ENCODE measurements at places on chromosomes 3 and 15.

DNA sequence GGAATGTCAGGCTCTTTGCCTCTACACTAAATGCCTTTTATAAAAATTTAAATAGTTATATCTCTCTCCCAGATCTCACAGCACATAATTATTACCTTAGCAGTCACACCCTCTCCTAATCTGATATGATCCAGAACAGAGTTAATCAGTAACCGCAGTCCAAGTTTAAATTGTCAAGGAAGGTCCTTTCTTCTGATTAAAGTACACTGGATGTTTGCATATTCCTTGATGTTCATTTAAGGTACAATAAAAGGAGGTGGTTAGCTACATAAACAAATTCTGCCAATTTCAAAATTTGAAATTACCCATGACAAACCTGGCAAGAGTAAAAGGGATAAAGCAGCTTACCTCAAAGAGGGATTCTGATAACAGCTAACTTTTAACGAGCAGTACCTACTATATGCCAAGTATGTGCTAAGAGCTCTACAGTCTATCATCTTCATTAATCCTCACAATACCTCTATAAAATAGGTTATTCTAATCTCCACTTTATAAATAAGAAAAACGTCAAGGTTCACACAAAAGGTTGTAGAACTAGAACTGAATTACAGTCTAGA is 4.3 kb downstream of the GOLIM4 start:
- no peak for DNase-seq

GRCh38 chr3:60316121-60316797 is 935.0 kb downstream of the FHIT start:
- DNase-seq = no peak

DNA sequence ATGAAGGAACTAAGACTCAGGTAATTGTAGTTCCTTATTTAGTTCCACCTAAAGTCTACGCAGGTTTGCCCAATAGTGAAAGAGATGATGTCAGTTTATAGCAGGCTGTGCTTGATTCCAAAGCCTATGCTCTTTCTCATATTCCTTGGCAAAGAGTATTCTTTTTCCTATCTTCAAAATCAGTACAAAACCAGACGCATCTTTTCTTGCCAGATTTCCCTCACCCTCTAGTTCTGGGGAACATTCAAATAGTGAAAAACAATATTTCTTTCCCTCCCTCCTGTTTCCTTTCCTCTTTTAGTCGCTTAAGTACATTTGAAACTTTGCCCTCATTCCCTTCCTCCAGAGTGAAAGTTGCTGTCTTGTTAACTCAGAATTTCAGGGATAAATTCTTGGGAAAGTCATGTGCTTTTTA is 134.6 kb upstream of the PDZRN3 start:
- DNase-seq = no peak

- DNase-seq = no peak
Observed at GRCh38 chr3:58724336-58724735, 57.8 kb upstream of the FAM3D start.

DNA sequence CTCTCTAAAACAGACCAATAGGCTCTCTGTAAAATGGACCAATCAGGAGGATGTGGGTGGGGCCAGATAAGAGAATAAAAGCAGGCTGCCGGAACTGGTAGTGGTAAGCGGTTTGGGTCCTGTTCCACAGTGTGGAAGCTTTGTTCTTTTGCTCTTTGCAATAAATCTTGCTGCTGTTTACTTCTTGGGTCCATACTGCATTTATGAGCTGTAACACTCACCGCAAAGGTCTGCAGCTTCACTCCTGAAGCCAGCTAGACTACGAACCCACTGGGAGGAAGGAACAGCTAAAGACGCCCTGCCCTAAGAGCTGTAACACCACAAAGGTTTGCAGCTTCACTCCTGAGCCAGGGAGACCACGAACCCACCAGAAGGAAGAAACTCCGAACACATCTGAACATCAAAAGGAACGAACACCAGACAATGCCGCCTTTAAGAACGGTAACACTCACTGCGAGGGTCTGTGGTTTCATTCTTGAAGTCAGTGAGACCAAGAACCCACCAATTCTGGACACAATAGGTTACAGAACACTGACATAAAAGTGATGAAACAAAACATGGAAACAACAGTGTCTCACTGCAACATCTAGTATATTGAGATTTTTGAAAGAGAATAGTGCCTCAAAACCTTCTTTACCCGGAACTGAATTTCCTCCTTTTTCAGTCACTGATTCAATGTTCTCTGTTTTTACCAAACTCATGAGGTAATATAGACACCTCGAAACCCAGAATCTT is 28.8 kb upstream of the PLSCR2 start:
- DNase-seq = no peak

DNA sequence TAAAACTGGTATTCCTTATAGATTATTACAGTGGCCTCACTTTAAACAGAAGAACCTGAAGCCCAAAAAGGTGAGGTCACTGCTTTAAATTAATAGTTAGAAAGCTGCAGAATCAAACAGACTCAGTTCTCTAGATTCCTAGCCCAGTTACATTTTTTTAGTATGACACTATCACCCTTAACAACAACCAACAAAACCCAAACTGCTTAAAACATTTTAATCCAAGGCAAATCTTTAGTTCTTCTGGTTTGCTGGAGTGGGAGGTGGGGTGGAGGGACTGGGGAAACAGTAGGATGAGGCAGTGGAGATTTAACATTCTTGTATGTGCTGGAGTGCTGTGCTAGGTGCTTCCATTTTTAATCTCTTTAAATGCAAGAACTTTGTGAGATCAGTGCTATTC is 631.6 kb upstream of the KCNMB2 start:
- no peak for DNase-seq

DNA sequence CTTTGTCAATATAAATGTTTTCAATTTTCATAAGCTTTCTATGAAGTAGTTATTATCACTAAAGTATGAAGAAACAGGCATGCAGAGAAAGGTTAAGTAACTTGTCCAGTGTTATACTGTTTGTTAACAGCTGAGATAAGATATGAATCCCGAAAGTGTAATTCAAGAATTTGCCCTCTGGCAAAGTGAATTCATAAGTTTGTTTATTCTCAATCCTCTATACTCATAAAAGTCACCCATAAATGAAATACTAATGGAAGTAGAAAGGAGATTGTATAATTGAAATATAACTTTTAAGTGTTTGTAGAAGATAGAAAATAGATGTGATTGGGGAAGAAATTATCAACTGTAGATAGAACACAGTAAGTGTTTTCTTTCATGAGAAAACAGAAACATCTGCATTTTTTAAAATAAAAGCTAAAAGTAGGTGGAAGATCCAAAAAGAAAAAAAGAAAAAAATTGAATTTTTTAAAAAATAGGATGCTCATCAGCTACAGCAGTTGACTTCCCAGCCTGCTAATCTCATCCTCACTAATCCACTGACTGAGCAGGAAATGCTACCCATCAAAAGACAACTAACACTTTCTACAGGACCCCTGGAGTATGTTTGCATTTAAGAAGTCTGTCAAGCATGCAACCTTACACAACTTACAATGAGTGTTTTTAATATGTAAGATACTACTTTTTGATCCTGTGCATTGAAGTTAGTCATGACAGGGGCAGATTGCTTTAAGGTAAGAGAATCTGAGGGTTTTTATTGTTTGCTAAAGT is 878.1 kb downstream of the SI start:
- DNase-seq = no peak

- DNase-seq = no peak
Observed at GRCh38 chr3:155296413-155296812, 2.9 kb upstream of the STRIT1 start.

DNA sequence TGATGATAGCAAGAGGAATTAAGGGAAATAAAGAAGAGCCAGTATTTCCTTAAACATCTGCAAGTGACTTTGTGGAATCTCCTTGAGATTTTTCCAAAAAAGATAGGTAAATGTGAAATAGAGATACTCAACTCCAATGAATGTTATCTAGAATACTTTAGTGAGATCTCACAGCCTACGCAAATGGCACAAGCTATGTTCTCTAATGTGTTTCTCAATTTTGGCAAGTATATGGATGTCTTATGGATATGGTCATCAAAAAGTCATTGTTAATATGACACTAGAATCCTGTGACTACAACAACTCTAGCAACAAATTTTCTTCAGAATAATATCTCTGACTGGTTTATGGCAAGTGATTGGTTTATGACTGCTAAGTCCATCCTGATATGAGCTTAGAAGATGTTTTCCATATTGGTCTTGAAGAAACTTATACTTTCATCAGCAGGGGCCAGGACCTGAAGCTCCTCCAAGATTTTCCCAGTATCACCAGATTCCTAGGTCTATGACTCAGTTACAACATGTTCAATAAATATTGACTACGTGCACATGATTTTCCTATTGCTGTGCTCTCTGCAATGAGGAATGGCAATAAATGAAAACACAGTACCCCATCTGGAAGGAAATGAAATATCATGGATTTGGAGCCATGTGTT is 170.9 kb upstream of the THBS1 start:
- DNase-seq = no peak
